ENCODE measurements at places on chromosomes 12 and 14.
A peak's percentile ranks its signal among the peaks of the same experiment; 100 is the strongest.

GRCh38 chr14:95183532-95184412 is 26.4 kb upstream of the DICER1 start:
- DNase-seq = no peak

- no peak for DNase-seq
These were observed 27.9 kb upstream of the EVL start for GRCh38 chr14:100037353-100037752.

GRCh38 chr14:68781161-68782021 is 11.5 kb downstream of the ZFP36L1 start:
- DNase-seq = no peak

DNA sequence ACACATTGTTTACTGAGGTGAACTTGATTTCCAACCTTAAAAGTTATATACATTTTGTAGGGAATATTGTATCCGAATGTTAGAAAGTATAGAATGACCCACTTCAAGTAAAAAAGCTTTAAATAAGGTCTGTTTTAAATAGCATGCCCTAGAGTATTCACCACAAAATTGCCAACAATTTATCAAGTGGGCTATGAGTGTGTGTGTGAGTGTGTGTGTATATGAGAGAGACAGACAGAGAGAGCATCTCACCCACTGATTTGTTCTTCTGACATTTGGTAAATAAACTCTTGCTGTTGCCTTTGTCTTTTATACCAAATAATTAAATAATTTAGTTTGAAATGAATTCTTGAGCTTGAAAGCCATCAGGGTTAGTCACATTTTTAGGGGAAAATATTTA is 29.8 kb upstream of the RAP1B start:
- no peak for DNase-seq

DNA sequence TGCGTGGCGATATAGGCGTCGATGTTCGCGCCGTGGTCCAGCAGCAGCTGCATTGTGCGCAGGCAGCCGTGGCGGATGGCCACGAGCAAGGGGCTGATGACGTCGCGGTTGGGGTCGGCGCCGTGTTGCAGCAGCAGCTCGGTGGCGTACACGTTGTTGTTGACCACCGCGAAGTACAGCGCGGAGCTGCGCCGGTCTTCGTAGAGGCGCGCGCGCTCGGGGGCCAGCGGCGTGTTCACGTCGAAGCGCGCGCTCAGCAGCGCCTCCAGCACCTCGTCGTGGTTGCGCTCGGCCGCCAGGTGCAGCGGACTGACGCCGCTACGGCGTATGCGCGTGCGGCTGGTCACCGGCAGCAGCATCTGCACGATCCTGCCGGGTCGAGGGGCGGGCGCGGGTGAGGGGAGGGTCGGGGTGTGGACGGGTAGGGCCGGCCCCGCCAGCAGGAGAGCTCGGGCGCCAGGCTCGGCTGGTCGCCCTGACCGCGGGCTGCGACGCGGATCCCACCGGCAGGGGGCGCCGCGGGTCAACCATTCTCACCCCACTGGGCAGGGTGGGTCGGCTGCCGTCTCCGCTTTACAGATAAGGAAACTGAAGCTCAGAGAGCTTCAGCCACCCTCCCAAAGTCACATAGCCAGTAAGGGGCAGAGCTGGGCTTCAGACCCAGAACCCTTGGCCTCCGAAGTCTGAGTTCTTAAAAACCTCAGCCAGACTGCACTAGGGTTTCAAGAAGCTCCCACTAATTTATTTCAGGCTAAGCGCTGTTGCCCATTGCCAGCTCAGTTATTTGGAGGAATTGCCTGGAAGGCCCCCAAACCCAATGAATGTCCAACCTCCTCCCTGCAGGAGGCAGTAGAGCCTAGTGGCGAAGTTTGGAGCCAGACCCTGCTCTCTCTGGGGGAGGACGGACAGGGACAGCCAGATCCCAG is 12.4 kb downstream of the FAM181A start:
- peak; percentile 96 for DNase-seq

DNA sequence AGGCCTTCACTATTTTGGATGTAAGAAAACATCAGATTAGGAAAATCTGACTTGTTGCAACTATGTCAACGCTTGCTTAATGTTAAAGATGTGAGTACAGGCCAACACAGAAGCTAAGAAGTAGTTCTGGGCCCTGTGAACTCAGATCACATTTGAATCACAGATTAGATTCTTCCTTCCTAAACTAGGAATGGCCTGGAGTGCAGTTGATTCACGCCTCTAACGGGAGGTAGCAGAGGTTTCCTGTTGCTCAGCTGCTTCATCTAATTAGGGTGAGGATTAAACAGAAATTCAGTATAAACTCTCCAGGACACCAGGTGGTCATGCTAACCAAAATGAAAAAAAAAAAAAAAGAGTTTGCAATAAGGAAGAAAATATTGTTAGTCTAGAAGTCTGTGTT is 314.3 kb downstream of the TRHDE start:
- DNase-seq = no peak

GRCh38 chr14:53062856-53063255 is 90.3 kb downstream of the DDHD1 start:
- no peak for DNase-seq

- no peak for DNase-seq
These were observed 11.9 kb downstream of the CALM1 start for GRCh38 chr14:90408713-90409112.

GRCh38 chr12:46435625-46436024 is 63.1 kb upstream of the SLC38A2 start:
- DNase-seq = no peak

- DNase-seq = no peak
These were observed 85.0 kb upstream of the SEL1L start for GRCh38 chr14:81618695-81619094.

DNA sequence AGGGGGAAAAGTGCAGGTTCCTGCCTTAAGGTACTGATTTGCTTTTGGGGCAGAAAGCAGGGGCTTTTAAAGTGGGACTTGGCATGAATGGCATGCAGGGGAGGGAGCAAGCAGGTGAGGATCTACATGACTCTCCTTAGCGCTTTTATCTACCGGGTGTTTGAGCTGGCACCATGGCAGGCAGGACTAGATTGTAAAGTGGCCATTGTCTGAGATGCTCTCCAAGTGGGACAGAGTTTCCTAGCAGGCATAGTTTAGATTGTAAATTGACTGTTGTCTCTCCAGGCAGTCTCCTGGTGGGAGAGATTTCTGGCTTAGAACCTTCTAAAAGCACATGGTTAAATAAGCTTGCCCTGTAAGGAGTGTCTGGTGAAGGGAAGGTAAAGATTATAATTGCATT is 5.3 kb upstream of the DICER1 start:
- no peak for DNase-seq

DNA sequence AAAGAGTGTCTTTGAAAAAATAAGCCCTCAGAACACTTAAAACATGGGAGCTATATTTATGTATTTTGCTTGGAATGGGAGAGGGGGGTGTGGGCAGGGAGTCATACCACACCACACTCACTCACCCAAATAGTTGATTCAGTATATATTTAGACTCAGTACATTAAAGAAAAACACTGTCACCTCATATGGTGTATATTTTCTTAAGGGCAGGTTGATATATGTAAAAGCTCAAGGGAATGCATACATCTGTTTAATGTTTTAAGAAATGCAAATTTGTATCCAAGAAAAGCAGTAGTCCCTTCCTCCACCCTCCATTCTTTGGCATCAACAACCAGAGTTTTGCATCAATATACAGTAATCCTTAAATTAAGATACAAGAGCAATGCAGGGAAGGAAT is 1.4 kb downstream of the NFYB start:
- no peak for DNase-seq

GRCh38 chr12:118355843-118356242 is 16.9 kb downstream of the TAOK3 start:
- no peak for DNase-seq

DNA sequence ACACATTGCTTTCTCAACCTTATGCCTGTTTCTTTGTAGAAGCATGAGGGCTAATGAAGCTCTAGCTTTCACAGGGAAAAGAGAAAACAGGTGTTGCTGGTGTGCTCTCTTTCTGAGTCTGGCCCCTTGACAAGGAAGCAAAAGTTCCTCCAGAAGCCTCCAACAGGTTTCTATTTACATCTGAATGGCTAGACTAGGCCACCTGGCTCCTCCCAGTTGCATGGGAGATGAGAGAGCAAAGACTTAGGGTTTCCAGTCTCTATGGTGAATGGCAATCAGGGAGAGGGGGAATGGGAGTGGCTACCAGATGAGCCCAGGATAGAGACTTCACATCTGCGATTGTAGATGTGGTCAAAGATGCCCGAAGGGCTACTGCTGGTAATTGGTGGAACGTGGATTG is 138.1 kb upstream of the PLXNC1 start:
- no peak for DNase-seq

GRCh38 chr12:58443273-58443980 is 476.9 kb downstream of the LRIG3 start:
- no peak for DNase-seq

DNA sequence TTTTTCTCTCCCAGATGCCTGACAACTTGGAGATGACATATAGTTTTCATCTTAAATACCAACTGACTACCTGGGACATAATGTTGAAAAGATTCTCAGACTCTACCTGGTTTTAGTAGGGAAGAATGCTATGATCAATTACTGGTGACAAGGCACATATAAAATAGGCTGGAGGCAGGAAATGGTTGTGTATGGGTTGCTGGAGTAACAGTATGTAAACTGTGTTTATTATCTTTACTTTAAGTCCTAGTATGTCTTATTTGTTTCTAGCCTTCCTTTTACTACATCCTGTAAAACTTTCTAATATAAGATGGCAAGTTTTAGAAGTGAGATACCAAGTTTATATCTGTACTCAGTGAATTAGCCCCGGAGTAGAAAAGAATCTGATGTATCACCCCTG is 98.1 kb downstream of the NUBPL start:
- no peak for DNase-seq

DNA sequence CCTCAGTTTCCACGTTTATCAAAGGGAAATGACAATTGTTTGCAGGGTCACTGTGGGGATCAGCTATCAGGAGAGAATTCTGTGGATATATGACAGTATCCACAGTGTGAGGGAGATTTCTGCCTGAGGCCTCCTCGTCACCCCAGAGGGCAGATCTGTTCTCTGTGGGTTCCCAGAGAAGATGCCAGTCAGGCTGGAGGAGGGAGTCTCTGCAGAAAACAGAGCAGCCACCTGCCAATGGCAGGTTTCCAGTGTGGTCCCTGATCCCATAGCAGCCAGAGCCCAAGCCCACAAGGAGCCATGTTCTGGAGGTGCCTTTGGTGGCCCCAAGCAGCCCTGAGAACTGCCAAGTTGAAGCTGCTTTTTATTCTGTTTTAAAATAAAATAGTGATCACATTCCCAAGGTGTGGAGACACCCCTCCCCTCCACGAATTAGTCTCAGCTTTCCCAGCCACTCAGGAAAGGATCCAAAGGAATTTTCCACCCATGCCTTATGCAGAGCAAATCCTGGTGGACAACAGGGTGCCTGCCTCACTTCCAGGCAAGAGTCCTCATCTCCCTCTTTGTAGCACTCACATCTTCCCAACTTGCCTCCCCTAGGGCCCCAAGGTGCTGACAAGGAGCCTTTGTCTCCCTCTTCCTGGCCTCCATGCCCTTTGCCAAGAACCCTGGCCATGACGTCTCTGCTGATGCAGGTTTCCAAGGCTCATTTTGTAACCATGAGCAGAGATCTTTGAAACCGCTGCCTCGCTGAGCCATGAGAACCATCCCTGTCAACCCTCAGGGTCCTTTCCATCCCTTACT is 20.4 kb downstream of the CMKLR1 start:
- DNase-seq = no peak

DNA sequence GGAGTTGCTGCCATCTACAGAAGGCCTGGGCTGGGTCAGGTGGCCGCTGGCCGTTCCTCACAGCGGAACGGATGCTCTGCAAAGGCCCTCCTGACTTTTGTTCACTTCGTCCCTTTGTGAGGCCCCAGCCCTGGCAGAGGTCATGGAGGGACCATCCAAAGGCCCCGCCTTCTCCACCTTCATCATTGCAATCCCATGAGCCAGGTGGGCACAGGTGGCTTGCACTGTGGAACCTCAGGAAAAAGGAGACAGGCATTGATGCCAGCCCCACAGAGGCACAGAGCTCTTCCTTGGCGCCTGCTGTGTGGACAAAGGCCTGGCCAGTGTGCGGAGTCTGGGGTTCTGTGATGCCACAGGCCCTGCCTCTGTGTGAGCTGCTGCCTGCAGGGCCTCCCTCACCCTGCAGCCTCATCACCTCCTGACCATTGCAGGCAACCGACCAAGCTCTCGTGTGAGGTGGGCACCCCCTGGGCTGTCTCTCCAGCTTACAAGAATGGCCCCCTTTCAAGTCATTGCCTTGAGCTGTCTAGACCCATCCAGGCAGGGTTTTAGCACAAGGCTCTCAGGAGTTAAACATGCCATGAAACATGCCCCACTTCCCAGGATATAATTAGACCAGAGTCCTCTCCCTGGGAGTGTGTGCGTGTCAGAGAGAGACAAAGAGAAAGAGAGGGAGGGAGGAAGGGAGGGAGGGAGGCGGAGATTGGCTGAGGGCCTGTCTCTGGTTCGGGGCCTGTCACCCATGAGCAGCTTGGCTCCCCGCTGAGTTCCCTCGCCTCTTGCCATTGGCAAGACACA is 19.3 kb downstream of the NFKBIA start:
- DNase-seq = no peak

- DNase-seq = no peak
These were observed 13.3 kb downstream of the ANKLE2 start for GRCh38 chr12:132748319-132748718.

DNA sequence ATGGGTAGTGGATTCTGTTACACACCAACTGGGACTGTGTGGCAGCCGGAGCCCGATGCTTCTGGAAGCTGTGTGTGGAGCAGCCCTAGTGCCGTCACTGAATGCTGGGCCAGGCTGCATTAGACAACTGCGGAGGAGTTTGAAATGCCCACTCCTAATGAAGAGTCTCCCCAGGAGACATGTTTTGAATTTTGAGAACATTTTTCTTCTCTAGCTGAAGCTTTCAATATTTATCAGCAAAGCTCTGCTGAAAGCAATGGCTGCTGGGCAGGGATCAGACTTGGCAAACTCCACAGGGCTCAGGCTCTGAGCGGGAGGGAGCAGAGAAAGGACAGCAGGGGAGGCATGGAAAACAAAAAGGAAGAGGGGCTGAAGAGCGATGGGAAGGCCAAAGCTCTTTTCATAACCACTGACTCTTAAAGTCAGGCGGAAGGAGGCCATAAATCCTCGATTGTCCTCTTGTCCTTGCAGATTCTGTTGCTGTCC is 189.1 kb downstream of the MON2 start:
- no peak for DNase-seq

GRCh38 chr14:105881021-105881930 is 354.9 kb downstream of the TMEM121 start:
- DNase-seq = no peak

- no peak for DNase-seq
These were observed 66.7 kb downstream of the CCER1 start for GRCh38 chr12:90888316-90888715.
